Activated T-cell treated with anti-CD3 and anti-CD28 coated beads, Interleukin-2, amount 50 U/mL, for 4 hours (primary cell): ENCODE measurements at places on chromosomes 6 and 20. TPM values are rescaled to one million over a fixed set of nuclear protein-coding genes. Genes with fewer than 3 reads are reported as not detected.

DNA sequence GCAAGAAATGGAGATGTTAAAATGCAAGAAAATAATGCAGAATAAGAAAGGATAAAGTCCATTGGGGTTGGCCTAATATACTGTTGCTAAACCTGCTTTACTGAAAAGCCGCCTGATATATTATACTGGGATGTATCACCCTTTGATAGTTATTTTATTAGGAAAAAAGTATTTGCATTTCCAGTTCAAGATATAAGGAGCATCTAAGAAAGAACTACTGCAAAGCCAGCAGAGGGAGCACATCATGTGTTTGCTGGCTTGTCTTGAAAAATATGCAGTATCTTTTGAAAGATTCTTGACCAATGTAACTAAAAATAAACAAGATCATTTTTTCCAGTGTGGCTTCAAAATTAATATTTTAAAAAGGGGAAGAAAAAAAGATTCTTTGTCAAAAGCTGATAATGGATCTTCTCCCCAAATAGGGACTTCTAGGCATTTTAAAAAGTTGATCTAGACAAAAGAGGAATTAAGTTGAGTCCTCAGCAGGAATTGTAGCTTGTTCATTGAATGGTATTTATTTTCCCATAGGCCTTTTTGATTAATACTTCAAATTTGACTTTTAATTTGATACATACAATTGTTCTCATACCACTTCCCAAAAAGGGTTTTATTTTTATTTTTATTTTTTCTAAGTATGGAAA, 214.9 kb downstream of the ZFAND3 start:
- no peak for DNase-seq

- no peak for DNase-seq
Measured at GRCh38 chr6:162387718-162388382, 339.7 kb downstream of the PRKN start.

MAFB gene
- 0.16 TPM for total RNA-seq

DNA sequence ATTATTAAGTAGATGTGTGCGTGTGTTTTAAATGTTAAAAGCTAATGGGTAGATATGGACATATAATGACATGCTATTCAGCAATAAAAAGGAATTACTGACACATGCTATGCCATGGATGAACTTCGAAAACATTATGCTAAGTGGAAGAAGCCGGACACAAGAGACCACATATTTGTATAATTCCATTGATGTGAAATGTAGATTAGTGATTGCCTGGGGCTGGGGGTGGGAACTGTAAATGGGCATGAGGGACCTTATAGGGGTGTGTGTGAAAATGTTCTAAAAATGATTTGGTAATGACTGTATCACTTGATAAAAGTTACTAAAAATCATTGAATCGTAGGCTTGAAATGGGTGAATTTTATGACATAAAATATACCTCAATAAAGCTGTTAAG, 104.5 kb upstream of the BEND3 start:
- DNase-seq, result no peak

DNA sequence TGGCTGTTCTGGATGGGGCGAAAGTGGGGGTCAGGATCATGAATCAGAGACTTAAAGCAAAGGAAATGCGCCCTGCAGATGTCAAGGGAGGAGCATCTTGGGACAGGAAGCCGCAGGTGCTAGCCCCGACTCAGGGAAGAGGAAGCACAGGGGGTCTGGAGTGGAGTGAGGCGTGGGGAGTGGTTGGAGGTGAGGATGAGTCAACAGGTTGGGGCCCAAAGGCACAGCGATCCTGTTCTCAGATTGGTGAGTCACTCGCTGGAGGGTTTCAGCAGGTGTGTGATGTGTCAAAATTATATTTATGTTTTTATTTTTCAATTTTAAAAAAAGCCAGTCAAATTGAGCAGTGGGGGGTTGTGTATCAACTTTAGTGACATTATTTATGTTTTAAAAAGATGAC, 19.0 kb downstream of the PACSIN1 start:
- DNase-seq, result peak; percentile 59

DNA sequence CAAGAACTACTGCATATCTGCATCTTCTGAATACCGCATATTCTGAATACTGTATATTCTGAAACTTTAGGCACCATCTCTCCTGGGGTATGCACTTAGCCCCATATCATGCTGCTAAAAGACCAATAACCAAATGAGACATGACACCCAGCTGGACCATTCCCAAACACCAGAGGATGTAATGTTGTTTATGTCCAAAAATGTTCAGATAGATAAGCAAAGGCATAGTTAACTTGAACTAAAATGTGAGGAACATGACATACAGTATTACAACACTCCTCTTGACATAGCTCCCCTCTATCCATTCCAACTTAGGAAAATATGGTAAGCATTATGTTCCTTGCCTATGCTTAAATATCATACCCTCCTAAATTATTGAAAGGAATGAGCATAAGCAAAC, 127.3 kb downstream of the TENT5A start:
- DNase-seq, result no peak
